ENCODE measurements at places on chromosomes 12 and 14.

GRCh38 chr12:69999561-69999960 lies 174.5 kb downstream of the MYRFL start:
- DNase-seq: no peak

- no peak for DNase-seq
These were observed 97.8 kb downstream of the HMGA2 start for GRCh38 chr12:65922077-65922476.

- DNase-seq: no peak
These were observed 338.7 kb downstream of the TRHDE start for GRCh38 chr12:72610854-72611358.

GRCh38 chr12:94712815-94713515 lies 62.6 kb upstream of the TMCC3 start:
- no peak for DNase-seq

DNA sequence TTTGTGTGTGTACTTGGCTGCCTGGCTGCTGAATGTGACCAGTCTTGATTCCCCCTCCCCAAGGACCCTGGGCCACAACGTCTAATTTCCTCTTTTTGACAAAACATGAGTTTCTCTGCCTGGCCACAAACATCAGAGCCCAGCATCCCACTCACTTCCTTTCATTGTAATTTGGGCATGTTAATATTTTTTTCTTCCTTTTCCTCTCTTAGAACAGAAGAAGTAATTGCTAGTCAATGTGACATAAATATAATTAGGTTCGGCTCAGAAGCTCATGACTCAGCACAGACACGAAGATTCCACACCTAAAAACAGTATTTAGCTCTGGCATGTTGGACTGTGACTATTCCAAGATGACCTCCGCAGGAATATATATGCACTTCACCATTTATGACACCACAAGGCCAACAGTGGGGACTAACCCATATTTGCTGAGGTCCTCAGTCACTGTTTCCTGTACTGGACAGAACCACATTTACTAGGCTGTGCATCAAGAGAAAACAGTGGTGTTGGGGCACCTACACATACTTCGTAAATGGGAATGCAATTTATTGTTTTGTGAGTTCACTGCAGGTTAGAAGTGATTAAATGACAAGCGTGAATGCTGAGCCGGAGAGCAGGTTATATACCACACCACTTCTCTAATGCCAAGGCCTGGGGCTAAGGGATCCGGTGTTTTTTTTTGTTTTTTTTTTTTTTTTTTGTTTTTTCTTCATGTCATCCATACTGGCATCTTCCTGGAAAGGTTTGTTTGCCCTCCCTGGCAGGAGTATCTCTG lies 4.2 kb downstream of the GSG1 start:
- DNase-seq: no peak

DNA sequence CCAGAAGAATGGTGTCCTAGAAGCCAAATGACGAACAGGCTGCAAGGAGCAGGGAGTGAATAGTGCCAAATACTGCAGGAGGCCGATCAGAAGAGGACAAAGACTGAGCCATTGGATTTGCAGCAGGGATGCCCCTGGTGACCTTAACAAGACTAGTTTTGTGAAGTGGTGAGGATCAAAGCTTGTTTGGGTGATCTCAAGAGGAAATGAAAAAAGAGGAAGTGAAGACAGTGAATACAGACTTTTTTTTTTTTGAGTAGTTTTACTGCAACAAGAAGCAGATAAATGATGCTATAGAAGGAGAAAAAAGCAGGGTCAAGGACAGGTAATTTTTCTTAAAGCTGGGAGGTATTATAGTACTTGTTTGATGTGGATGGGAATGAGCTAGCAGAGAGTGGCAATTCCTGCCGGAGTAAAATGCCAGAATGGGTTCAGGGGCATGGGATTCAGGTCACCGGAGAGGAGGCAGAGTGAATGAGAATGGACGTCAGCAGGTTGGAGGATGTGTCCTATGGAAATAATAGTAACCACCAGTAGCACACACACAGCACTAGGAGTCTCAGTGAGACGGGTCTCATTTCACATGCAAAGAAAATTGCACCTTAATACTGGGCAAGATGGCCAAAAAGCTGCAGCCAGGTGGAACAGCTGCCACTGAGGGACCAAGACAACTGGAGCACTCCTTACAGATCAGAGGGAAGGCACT lies 345.8 kb upstream of the CCDC196 start:
- DNase-seq: no peak

Data from stimulated activated CD8-positive, alpha-beta memory T cell treated with anti-CD3 and anti-CD28 coated beads, Interleukin-7, amount 100 ng/mL, for 48 hours (primary cell).